Frontal cortex (tissue), 4 donors: ENCODE measurements at places on chromosomes 3 and 15. TPM values are rescaled to one million over a fixed set of nuclear protein-coding genes. Genes with fewer than 3 reads are reported as not detected.
A peak's percentile ranks its signal among the peaks of the same experiment; 100 is the strongest.

Gene FOXB1
- not detected for total RNA-seq

Gene ST8SIA2
- 56.3 TPM for total RNA-seq

Gene AADACL2
- total RNA-seq = not detected

DNA sequence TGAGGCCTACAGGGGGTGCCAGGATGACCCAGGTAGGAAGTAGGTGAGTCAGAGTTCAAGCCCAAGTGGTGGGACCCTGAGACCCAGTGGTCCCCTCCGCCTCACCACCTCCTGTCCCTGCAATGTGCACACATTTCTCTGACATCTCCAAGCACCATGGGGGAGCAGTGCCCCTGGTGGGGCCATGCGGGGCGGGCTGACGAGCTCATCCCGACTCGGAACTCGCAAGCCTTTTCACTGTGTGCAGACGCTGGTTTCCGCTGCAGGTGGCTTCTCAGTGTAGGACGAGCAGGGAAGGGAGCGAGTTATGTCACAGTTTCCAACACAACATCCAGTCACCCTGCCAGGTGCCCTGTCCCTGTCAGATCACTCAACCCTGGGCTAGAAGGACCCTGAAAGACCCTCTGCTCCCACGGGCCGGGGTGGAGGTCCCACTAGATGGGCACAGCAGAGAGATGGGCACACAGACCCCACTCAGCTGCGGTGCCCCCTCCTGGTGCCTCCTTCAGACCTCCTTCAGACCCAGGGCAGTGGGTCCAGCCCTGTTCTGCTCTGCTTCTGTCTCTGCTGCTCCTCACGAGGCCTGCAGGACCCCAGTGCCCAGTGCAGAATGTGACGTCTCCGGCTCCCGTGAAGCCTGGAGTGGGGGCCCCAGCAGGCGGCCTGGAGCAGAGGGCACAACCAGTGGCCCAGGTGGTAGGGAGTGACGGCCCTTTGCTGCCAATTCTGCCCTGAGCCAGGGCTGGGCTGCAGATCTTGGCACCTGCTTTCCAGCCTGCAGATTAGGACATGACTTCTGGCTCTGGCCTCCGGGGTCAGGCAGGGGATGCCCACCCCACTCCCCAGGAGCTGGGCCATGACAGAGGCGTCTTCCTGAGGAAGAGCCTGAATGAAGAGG is 102.0 kb upstream of the RPL32 start:
- no peak for DNase-seq

- no peak for DNase-seq
Measured at GRCh38 chr3:61954097-61954540, 392.7 kb downstream of the PTPRG start.

GRCh38 chr3:163019260-163019659 is 1522.7 kb downstream of the OTOL1 start:
- no peak for DNase-seq

GRCh38 chr3:159711560-159712333 is 276.9 kb upstream of the IL12A start:
- DNase-seq = no peak

- no peak for DNase-seq
Measured at GRCh38 chr3:183898028-183898431, 13.3 kb upstream of the PARL start.

DNA sequence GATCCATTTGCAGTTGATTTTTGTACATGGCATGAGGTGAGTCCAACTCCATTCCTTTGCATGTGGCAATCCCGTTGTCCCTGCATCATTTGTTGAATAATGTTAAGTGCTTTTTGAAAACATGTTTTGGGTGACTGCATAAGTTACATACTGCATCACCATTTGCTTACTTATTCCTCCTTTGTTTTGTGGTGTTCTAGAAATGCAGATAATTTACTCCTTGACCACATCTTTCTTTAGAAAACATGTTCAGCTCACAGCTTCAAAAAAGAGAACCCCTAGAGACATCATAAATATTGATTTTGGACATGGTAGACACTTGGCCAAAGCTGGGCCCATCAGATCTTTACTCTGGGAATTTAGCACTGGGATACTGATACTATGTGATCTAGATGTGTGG is 135.3 kb upstream of the DAZL start:
- no peak for DNase-seq

DNA sequence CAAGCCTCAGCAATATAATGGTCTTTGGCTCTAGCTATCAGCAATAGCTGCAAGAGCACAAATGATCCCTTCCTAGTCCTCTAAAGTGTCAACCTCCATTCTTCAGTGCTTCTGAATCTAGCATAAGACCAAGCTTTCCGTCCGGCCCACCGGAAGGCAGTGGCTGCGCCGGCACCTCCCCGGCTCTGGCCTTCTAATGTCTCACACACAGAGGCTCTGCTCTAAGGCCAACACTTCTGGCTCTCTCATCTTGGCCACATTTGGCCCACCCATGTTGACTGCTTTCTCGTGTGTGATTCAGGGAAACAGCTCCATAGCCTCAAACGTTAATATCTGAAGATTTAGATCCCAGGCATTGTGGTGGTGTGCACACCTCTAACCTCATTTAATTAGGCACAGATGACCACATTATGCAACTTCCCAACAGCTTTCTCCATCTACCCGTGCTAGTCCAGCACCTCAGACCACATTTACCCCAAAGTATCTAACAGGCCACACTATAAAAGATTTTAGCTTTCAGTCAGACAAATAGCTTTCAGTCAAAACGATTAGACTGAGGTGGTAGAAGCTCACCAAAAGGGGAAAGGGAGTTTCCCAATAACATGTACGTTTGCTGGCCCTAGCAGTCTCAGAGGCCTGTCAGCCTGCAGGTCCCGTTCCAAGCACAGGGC is 19.3 kb downstream of the SLC51A start:
- DNase-seq = no peak

- DNase-seq = no peak
Measured at GRCh38 chr15:73946046-73946721, 19.9 kb downstream of the LOXL1 start.

- peak; percentile 37 for DNase-seq
Measured at GRCh38 chr3:66499881-66500575, 794 bp downstream of the LRIG1 start.
